Endodermal cell (in vitro differentiated cells): ENCODE measurements at places on chromosomes 2 and 18. TPM values are rescaled to one million over a fixed set of nuclear protein-coding genes. Genes with fewer than 3 reads are reported as not detected.

HRH4 gene
- not detected in 2 replicates for total RNA-seq

SKA1 gene
- 26.4 and 29.5 TPM in 2 replicates for total RNA-seq

IL18R1 gene
- 1.5 and 2.2 TPM in 2 replicates for total RNA-seq

REG3G gene
- not detected in 3 replicates for total RNA-seq

GPR45 gene
- total RNA-seq: not detected in 3 replicates

CYB5A gene
- 72.6 and 80.3 TPM in 2 replicates for total RNA-seq

TCF7L1 gene
- total RNA-seq: 70.5 and 73.3 TPM in 2 replicates

DNA sequence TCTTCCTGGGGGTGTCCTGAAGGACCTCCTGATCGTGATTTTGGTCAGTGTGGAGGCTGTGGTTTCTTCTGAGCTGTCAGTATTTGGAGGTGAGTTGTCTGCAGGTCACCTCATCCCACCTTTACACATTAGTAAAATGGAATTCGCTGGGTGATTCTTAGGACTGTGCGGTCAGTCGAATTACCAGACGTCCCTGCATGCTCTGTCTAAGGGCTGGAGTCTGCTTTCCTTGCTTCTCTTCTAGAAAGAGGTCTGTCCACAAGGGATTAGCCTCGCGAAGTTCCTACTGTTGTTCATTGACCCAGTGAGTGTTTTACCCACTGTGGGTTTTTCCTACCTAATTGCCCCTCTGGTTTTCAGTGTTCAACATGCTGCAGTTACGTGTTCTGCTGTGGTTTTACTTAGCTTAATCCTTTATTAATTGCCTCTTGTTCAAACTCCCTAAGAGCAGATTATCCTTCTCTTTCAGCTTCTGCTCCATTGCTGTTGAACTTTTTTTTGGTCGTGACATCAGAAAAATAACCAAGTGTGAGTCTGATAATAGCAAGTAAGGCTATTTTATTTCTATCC, 183.4 kb downstream of the NEDD4L start:
- no peaks in the 10 kb centered on the region for H3K27me3 ChIP-seq
- H3K36me3 ChIP-seq: no peaks in the 10 kb centered on the region
- no peak for DNase-seq

DNA sequence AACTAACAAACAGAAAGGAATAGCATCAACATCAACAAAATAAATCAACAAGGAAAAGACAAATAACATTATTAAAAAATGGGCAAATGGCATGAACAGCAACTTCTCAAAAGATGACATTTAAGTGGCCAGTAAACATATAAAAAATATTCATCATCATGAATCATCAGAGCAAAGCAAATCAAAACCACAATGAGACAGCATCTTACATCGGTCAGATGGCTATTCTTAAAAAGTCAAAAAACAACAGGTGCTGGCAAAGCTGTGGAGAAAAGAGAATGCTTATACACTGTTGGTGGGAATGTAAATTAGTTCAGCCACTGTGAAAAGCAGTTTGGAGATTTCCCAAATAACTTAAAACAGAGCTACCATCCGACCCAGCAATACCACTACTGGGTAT, 327.1 kb downstream of the CMPK2 start:
- H3K4me1 ChIP-seq: peaks cover 11% of the 10 kb centered on the region
- no peak overlapping the region for H3K27ac ChIP-seq
- DNase-seq: no peak
- H3K4me3 ChIP-seq: no peak overlapping the region

GRCh38 chr2:134014196-134014960, 239.5 kb upstream of the MGAT5 start:
- no peaks in the 10 kb centered on the region for H3K36me3 ChIP-seq
- no peaks in the 10 kb centered on the region for H3K27me3 ChIP-seq
- H3K4me3 ChIP-seq: no peak overlapping the region
- H3K27ac ChIP-seq: no peak overlapping the region
- peaks cover 3% of the 10 kb centered on the region for H3K4me1 ChIP-seq
- no peak for DNase-seq

DNA sequence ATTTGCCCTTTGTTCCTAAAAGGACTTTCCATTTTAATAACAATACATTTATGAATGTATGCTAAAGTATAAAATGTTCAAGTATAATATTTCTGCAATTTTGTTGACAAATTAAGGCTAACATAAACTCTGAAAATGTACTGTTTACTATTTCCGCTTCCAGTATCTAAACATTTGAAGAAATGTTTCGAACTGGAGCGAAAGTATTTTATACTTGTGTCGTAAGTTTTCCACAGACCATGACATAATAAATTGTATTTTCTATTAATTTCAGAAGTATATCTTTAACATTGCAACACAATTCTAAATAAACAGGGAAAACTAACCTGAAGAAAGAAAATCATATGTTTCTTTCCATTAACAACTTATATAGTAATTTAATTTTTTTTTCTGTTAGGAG, 146.3 kb downstream of the CALCRL start:
- H3K4me1 ChIP-seq: no peaks in the 10 kb centered on the region
- no peaks in the 10 kb centered on the region for H3K36me3 ChIP-seq

GRCh38 chr2:212098966-212099365, 439.6 kb downstream of the ERBB4 start:
- H3K27me3 ChIP-seq: no peaks in the 10 kb centered on the region
- no peaks in the 10 kb centered on the region for H3K36me3 ChIP-seq

GRCh38 chr2:233389601-233390125, 35.4 kb downstream of the DGKD start:
- no peaks in the 10 kb centered on the region for H3K27me3 ChIP-seq
- H3K4me3 ChIP-seq: no peak overlapping the region
- no peak for DNase-seq
- H3K36me3 ChIP-seq: peaks cover 16% of the 10 kb centered on the region

DNA sequence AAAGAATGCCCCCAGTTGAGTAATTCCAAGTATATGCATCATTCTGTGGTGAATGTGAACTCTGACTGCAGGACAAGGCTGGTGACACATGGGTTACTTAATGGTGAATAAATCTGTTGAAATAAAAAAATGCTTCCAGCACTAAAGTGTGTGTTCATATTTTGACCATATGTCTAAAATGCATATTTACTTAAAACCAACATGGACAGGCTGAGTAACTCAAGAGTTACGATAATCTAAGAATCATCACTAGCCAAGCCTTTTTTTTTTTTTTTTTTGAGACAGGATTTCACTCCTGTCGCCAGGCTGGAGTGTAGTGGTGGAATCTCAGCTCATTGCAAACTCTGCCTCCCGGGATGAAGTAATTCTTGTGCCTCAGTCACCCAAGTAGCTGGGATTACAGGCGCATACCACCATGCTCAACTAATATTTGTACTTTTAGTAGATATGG, 47.1 kb upstream of the CCBE1 start:
- peaks cover 4% of the 10 kb centered on the region for H3K4me1 ChIP-seq
- DNase-seq: no peak
- H3K4me3 ChIP-seq: no peak overlapping the region
- peaks cover 39% of the 10 kb centered on the region for H3K27me3 ChIP-seq
